DMS 273 treated with DMSO at 0.1 percent for 48 hours (cell line): ENCODE measurements at places on chromosomes 7 and 10.

- DNase-seq, result no peak
Observed at GRCh38 chr7:69254643-69255042, 343.6 kb upstream of the AUTS2 start.

DNA sequence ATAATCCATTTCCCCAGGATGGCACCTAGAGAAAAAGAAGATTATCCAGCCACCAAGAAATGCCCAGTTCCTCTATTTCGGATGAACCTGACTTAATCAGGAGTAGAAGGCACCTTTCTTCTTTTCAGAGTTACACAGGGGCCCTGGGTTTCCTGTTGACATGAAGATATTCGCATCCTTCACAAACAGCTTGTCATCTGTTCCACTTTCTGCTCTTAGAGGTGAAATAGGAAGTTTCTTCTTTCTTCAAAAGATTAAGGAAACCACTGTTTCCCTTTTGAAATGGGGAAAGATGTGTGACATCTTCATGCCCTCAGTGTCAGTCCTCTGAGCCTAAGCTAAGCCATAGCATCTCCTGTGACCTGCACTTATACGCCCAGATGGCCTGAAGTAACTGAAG lies 39.1 kb upstream of the RAB18 start:
- DNase-seq, result no peak

- DNase-seq, result no peak
Observed at GRCh38 chr7:4235596-4235995, 446.5 kb upstream of the FOXK1 start.

DNA sequence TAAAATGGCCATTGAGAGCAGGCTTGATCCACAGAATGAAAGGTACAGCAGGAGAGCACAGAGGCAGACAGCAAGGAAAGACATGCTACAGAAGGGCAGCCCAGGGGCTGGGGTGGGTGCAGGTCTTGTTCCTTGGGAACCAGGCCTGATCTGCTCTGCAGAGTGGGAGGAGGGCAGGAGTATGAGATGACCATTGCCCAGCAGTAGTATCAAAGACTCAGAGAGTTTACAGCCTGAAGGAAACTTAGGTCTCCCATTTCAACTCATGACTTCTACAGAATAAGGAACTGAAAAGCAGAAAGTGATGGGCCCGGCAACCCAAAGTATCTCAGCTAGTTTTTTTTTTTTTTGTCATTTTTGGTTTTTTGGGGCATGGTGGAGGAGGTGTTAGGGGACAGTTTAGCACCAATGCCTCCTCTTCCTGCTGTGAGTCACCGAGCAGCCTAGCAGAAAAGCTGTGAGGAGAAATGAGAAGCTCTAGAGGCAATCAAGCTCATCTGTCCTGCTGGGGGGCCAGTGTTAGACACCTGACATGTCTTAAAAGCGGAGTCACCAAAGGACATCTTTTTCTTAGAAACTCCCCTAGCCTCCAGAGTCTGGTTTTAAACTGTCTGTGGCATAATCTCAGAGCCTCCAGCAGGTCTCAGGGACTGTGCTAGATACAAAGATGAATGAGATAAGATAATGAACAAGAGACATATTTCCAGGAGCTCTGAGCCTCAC lies 34.3 kb upstream of the HERPUD2 start:
- DNase-seq, result no peak

DNA sequence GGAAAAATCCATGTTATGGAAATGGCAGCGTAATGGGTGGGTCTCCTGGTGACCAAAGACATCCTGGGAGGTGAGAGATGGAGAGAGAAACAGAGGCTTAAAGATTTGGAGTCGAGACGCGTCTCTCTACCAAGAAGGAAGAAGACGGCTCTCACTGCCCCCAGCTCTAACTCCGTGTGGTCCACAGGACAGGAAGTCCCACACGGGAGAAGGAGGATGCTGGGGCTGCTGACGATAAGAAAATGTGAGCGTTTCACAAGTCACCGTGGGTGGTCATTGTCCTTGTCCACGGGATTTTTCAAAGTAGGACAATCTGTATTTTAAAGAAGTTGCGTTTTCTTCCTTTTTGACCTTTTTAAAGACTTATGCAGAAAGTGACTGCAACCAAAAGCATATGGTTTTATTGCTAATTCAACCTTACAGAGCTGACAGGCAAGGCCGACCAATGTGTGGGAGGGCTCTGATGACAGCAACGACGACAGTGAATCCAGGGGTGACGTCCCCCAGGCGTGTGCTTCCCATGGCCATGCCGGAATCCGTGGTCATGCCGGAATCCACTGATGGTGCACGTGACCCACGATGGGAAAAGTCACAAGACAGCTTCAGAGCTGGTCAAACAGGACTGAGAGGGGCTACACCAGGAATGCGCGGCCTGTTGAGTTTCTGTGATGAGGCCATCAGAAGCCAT lies 341.2 kb downstream of the PTPRN2 start:
- DNase-seq, result no peak
